ENCODE measurements at places on chromosomes 1 and 21.

DNA sequence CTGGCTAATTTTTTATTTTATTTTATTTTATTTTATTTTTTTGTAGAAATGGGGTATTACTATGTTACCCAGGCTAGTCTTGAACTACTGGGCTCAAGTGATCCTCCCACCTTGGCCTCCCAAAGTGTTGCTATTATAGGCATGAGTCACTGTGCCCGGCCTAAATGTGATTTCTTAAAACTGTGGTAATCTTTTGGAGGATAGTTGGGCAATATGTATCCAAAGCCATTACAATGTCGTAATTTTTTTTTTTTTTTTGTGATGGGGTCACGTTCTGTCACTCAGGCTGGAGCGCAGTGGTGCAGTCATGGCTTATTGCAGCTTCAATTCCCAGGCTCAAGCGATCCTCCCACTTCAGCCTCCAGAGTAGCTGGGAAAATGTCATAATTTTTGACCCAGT is 14.2 kb downstream of the ETV3L start:
- no peak for DNase-seq

DNA sequence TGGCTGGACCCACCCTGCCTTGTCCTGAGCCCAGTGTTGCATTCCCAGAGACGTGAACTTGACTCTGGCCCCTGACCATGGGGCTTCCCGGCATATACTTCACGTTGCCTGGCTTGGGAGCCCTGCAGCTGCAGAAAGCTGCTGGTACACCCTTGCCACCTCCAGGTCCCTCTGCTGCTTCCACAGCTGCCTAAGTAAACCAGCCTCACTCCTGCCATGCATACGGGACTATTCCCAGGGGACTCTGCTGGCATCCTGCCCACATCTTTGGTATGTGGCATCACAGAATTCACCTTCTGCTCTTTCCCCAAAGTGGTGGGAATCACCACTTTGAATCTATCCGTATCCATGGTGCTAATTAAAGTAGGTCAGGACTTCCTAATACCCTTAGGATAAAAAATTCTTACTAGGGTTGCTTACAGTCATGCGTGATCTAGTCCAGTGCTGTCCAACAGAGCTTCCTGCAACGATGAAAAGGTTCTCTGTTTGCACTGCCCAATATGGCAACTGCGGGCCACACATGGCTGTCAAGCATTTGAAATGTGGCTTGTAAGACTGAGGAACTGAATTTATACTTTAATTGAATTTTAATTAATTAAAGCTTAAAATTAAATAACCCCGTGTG is 203.0 kb downstream of the GRIK3 start:
- DNase-seq = no peak

DNA sequence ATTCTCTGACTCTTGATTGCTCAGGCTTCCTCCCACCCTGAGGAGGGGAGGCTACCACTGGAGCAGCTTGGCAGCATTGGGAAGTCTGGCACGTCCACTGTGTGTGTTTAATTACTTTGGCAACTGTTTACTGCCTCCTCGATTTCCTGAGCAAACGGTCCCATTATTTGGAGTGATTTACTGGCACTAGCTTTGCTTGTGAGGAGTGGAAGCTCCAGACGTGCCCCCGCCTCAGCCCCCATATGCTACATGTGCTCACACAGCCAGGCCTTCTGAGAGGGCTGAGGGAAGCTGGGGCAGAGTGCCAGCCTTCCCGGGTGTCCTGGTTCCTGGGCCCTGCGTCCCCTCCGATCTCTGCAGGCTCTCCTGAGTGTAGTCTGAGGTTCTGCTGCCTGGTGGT is 306.2 kb downstream of the PTPRU start:
- no peak for DNase-seq

DNA sequence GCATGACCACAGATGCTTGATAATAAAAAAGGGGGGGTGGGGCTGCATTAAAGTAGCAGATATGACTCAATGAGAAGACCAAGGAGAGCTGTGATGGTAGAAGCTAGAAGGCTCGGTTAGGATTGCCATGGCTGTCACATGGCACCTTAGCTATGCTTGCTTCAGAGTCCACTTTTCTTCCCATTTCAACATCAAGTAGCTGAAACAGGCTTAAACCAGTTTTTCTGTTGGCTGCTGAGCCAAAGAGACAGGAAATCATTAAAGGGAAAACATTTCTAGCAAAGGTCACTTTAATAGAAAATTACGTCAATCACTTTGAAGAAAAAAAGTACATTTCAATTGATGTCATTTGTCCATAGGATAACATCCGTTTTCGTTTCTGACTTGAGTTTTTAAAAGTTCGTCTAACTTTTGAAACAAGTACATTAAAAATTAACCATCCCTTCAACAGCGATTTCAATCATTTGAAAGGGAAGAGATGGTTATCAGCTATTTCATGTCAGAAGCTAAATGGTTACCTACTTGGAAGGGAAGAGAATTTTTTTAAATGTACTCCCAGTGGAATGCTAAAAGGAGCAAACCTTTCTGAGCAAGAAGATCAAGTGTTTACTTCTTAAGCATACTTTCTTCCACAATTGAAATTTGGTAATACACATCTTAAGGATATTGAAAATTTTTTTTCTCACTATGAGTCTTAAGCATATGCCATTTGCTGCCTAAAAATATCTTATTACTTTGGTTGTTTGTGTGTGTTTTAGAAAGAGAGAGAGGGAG is 488.1 kb upstream of the PRMT6 start:
- no peak for DNase-seq

GRCh38 chr1:234001817-234002216 is 97.3 kb downstream of the SLC35F3 start:
- DNase-seq = peak; percentile 66

GRCh38 chr1:38360807-38361206 is 314.2 kb upstream of the POU3F1 start:
- no peak for DNase-seq

DNA sequence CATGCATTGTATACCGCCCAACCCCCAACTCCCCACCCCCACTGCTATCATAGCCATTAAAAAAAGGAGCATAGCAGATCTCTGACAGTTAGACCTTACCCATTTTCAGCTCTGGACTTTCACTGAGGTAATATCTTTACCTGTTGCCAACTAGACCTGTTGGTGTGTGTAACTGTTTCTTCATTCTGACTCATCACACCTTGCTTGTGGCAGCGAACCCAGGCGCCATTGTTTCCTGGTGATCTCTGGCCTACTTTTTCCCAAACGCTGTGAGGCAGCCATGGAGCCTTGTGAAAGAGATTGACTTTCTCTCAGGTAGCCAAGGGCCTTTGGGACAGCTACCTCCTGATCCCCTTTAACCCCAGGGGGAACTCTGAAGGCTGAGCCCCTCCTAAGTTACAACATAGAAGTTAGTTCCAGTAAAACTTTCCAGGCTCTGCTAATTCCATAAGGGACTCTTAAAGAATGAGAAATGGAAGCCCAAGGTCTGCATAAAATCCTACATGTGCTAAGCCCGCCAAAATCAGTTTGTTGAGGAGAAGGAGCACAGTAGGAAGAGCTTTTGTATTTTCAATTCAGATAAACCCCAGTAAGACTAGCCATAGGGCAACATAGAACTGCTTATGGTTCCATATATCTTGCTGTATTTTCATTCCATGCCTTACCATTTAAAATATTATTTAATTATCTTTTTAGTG is 196.1 kb upstream of the CAMK1G start:
- DNase-seq = no peak

- DNase-seq = peak; percentile 57
These were observed 58.0 kb downstream of the MEGF6 start for GRCh38 chr1:3553166-3553939.

- no peak for DNase-seq
These were observed 100.3 kb downstream of the ARHGEF10L start for GRCh38 chr1:17639703-17640340.

DNA sequence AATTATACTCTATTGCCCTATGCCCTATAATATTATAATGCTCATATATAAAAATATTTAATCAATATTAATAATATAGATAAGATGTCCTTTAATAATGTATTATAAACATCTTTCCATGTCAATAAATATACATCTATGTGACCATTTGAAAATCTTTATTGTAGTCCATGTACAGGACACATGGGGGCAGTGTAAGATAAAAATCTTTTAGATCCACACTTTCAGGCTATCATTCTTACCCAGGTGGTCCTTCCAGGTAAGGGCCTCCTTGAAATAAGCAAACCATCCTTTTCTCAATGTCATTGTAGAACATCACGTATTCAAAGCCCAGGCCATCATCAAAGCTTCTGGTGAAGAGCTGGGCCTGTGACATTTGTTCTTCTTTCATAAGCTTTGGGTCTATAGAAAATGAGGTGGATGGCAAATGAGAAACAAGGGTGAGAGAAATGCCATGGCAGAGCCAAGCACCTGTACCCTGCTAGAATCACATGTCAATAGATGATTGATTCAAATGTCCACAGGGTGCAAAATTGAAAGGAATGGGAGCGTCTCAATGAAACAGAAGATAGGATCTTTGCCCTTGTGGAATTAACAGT is 20.2 kb downstream of the THEM4 start:
- DNase-seq = no peak

DNA sequence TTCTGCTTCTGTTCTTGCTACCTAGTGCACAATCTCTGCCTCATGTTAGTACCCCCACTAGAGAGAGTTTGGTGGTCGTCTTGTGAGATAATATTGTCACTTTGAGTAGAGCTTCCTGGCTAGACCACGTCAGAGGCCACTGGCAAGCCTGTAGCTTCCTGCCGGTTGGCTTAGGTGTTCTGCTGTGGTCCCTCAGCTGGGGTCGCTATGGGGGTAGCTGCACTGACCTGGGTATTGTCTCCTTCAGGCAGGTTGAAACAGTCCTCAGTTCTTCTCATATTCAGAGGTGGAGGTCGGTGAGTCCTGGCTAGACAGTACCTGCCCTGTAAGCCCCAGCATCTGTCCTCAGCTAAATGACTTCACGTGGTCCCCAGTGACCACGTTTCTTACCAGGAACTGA is 86.2 kb downstream of the C1orf94 start:
- no peak for DNase-seq

DNA sequence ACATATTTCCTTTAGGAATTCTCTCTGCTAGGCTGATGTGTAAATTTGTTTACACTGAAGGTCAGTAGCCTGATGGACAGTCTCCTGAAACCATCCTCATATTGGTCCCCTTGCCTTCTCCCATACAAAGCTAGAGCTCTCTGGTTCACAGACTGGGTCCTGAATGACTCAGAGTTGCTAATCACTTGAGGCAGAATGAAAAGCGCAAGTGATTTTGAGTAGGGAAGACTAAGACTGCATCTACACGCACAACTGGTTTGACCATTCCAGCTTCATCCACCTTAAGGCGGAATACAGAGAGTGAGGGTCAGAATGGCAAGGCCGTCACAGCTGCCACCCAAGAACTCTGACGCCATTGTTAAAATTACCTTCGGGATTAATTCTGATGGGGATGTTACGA is 70.2 kb upstream of the KIF26B start:
- peak; percentile 63 for DNase-seq

All from RPMI7951 (cell line).